Activated effector memory CD4-positive, alpha-beta T cell treated with anti-CD3 and anti-CD28 coated beads, Interleukin-2, amount 50 U/mL, for 16 hours (primary cell): ENCODE measurements at places on chromosomes 6 and 20.

- no peak for DNase-seq
These were observed 1.4 kb downstream of the PHACTR1 start for GRCh38 chr6:12718015-12718414.

GRCh38 chr6:3351105-3351676 lies 92.4 kb downstream of the PSMG4 start:
- no peak for DNase-seq

DNA sequence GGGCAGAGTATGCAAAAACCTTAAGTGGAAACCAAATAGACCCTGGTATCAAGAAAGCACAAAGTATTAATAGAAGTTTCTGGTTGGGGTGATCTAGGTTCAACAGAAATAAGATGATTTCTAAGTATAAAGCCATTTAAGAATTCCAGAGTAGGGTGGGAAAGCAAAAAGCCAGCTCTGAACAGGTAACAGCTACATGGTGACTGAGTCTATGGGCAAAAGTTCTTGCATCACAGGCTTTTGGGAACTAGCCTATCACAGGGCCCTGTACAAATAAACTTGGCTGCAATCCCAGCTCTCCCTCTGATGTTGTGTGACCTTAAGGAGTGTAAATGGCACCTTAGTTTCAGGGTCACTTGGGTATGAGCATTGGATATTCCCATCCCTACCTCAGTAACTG lies 5.5 kb downstream of the TCF19 start:
- DNase-seq: no peak

DNA sequence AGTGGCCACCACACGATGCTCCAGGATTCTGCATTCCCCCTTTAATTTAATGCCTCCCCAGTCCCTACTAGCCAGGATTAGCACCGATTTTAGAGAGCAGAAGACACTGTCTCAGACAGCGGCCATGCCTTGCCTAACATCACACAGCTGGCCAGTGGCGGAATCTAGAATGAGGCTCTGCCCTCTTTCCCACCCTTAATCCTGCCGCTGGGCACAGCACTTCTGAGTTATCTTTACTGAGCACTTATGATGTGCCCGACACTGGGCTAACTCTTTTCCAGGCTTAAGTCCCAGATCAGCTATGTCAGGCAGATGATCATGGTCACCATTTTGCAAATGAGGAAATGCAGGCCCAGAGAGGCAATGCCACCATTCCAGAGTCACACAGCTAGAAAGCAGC lies 5.6 kb upstream of the BPIFA2 start:
- no peak for DNase-seq

DNA sequence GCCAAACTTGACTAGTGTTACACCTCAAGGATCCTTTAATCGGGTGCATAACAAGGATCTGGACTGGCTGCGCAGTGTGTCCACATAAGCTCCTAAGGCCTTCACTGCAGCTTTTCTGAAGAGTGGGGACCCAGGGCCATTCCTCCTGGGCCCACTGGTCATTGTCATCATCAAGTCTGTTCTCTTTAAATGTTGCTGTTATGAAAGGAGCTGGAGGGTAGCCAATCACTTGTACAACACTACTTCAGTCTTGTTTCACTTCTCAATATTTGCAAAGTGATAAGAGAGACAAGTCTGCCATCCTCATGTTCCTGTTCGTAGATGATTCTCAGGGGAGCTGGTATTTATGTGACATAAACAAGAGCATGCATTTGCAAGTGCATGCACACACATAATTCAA lies 149.8 kb downstream of the SYNDIG1 start:
- no peak for DNase-seq

GRCh38 chr6:15458021-15458459 lies 204.8 kb downstream of the DTNBP1 start:
- DNase-seq: no peak

DNA sequence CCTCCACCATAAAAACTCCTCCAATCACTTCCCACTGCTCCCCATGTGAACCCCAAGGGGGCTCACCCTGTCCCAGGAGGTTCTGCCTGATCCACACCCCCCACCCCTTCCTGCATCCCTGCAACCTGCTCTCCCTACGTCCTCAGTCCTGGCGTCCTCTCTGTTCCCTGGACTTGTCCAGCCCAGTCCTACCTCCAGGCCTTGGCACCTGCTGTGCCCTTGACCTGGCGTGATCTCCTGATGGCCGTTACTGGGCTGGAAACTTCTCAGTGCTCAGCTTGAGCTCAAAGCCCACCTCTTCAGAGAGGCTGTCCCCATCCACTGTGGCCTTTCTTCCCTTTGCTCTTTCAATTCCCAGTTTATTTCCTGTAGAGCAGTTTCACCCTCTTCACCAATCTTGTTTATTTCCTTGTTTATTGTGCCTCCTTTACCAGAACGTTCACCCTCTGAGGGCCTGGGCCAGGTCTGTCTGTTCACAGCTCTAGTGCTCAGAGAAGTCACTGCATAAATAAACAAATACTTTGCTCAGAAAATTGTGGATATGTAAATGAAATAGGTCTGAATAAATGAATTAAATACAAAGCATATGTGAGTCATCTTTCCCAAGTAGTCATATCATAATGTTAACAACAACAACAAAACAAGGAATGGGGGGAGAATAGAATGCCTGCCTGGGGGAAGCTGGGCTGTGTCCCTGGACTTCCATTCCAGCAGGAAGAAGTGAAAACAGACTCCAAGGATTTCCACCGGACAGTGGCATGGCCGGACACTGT lies 175.7 kb upstream of the SULF2 start:
- DNase-seq: no peak

DNA sequence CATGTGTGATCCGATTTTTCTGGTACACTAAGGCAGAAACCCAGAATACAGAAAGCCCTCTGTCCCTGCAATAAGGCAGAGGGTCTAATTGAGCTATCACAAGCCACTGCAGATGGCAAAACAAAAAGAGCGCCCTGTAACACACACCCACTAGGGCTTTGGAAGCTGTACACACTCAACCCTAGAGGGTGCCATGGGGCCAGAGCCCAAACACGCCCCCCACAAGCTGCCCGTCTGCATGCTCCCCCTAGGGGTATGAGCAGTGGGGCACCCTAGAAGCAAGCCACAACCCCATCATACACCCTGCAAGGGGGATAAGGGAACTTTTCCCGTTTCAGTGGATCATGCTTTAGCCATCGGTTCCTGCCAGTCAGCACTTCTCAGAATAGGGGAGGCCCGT lies 62.2 kb upstream of the PDE10A start:
- no peak for DNase-seq

GRCh38 chr20:12627485-12627884 lies 381.3 kb upstream of the SPTLC3 start:
- no peak for DNase-seq

DNA sequence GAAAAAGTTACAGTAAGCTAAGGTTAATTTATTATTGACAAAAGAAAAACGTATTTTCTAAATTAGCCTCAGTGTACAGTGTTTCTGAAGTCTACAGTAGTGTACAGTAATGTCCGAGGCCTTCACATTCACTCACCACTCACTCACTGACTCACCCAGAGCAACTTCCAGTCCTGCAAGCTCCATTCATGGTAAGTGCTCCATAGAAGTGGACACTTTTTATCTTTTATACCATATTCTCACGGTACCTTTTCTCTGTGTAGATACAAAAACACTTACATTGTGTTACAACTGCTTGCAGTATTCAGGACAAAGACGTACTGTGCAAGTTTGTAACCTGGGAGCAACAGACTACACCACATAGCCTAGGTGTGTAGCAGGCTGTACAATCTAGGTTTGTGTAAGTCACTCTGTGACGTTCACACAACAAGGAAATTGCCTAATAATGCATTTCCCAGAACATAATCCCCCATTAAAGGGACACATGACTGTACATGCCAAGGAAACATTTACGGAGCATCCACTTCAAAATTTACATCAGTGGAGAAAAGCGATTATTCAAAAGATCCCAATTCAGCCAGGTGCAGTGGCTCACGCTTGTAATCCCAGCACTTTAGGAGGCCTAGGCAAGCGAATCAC lies 133.4 kb downstream of the BANF2 start:
- no peak for DNase-seq

DNA sequence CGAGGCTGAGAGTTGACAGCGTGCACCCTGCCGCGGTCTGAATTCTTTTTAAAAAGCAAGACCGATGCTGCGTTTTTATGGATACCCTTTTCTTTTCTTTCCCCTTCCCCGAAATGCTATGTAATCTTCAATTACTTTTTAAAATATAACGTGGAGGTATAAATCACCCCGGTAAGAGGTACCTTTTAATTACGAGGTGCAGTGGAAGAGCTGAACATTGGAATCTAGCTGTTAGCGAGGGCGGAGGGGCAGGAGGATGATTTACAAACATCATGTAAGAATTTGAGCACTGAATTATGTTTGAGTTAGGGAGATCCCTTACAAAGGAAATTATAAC lies 1.2 kb downstream of the EYA2 start:
- no peak for DNase-seq

DNA sequence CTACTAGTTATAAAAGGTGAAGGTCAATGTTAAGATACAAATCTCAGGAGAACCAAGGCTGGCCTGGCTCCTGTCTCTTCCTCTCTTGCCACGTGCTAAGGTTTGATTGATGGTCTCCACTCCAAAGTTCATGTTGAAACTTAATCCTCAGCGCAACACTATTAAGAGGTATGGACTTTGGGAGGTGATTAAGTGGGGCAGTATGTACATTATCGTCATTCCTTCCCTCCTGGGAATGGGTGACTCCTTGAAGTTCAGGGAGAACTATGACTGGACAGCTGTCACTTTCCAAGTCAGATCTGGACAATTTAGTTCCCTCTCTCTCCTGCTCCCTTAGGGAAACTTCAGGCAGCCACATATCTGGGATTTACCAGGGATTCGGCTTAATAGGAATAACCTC lies 50.5 kb downstream of the KCNK5 start:
- no peak for DNase-seq

DNA sequence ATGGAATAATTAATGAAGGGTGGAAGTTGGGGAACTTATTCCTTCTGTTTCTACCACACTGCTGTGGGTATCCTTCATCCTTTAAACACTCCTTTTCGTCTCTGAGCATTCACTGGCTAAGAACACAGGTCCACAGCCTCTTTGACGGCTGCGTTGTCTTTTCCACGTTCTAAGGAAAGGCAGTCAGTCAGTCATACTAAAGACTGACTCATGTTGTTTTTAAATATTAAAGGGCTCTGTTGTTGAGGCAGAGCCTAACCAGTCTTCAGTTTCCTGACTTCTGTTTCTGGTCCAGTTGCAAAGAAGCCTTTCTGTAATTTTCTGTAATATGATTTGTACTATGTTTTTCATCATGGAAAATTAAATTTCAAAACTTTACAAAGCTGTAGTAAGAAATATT lies 48.0 kb downstream of the UST start:
- no peak for DNase-seq

DNA sequence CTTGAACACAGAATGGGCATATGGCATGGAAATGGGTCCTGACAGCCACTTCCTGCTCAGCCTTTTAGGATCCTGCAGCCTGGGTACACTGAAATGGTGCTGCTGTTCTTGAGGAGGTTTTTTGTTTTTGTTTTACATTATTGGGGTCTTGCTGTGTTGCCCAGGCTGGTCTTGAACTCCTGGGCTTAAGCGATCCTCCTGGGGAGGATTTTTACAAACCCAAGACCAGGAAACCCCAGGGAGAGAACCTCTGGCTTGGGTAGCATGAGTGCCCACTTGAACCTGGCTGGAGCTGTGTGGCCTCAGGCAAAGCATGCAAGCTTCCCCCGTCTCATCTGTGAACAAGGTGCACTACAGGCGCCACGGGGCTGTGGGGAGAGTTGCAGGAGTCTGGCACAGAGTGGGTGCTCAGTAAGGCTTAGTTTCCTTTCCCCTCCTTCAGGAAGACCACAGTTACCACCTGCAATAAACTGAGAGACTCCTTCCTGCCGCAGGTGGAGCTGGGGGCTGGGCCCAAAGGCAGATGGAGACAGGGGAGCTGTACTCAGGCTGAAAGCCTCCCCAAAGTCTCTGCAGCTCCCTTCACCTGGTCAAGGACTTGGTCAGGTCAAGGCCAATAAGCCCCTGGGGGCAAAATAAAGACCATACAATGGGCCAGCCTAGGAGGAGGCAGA lies 1.8 kb downstream of the SLA2 start:
- DNase-seq: peak; percentile 84

DNA sequence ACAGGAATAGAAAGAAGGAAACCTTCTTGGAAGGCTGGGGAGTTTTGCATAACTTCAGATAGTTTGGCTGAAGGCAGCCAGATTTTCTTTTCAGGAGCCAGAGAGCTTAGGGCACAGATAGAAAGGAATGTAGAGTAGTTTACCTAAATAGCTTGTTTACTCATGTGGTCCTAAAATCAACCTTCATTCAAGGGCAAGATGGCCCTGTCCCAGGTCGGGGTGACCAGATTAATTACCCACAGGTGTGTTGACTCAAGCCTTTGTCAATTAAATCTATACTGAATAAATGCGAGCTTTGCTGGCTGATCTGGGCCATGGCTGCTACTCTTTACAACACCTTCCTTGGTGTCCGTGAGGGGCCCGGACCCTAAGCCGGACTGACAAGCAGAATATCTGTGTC lies 792.0 kb upstream of the MAN1A1 start:
- DNase-seq: no peak

DNA sequence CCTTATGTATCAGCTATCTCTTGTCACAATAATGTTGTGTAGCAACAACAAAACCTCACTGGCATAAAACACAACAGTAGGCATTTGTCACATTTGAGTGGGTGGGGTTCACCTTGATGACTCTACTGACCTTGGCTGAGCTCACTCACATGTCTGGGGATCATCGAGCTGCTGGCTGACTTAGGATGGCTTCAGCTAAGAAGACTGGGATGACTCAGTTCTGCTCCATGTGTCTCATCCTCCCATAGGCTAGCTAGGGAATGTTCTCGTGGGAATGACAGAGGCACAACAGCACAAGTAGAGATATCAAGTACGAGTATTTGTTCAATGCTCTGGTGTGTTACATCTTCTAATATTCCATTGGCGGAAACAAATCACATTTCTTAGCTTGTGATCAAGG lies 167.9 kb downstream of the PLCB1 start:
- DNase-seq: no peak

- DNase-seq: no peak
These were observed 40.9 kb upstream of the FAM83D start for GRCh38 chr20:38885357-38885756.

DNA sequence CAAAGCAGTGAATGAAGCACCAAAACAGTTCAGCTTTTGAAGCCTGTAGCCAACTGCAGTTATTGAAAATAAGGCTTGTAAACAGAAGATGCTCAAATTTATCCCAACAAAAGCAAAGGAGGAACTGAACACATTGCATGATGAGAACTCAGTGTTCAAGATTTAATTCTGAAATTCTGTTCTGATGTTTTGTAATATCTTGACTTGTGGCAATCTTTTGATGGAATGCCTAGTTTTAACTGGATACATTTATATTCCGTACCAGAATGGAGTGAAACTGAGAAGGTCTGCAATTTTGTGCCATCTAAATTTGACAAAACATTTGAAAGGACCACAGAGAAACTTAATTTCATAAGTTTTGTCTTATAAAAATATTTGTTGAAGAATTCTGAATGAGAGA lies 17.5 kb downstream of the FYN start:
- no peak for DNase-seq
